ENCODE measurements at places on chromosomes 2 and 18. TPM values are rescaled to one million over a fixed set of nuclear protein-coding genes. Genes with fewer than 3 reads are reported as not detected.

ACMSD gene
- 36.4 TPM for polyA plus RNA-seq

SULT1C4 gene
- 58.4 TPM for polyA plus RNA-seq

- no peak for DNase-seq
Observed at GRCh38 chr2:171804456-171804855, 89.6 kb downstream of the SLC25A12 start.

GRCh38 chr2:12884713-12885282 lies 168.1 kb downstream of the TRIB2 start:
- no peak for DNase-seq

DNA sequence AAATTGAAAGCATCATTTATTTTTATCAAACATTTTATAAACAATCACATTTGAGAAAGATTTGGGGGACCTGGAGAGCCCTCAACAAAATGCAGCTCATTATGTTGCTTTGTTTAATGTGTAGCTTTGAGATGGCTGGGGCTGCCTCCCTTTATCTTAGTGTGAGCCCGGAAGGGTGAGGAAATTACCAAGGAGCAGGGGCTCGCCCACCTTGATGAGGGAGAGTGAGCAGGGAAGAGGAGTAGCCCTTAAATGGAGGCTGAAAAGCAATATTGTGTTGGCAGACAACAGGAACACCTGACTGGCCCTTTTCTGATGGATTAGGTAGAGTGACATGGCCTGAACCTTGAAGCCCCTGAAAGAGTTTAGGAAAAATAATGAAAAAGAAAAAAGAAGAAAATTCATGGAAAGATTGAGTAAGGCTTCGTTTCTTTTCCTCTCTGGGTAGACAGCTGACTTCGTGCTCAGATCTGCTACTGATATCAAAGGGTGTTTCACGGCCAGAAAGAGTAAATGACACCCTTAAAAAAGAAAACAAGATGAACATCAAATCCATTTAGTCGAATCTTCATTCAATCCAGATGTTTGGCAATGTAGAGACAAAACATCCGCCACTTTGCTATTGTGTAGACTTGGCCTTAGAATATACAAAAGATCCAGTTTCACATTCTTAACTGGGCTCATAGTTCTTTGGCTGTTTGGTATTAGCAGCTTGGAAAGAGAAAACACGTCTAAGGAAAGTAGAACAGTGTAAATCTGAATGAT lies 206.5 kb upstream of the TCF4 start:
- no peak for DNase-seq

CNTNAP5 gene
- not detected for polyA plus RNA-seq

DNA sequence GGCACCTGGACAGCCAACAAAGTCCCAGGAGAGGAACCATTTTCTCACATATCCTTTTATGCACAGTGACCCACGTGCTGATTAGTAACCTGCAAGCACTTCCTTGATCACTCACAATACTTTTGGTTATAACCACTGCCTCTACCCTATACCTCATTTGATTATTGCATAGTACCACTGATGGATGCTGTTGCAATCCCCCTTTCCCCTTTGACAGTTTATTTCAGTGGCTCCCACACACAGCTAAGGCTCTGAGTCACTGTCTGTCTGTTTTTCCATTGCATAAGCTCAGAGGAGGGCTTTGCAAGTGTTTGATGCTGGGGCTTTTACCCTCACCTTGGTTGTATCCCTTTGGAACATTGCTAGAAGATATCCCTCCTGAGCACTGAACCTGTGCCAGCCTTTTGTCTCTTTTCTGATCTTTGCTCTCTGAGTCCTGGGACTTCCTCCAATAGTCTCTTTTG lies 101.7 kb upstream of the RBBP8 start:
- no peak for DNase-seq

SLC11A1 gene
- polyA plus RNA-seq = 0.95 TPM

TNFAIP6 gene
- 1.1 TPM for polyA plus RNA-seq

DNA sequence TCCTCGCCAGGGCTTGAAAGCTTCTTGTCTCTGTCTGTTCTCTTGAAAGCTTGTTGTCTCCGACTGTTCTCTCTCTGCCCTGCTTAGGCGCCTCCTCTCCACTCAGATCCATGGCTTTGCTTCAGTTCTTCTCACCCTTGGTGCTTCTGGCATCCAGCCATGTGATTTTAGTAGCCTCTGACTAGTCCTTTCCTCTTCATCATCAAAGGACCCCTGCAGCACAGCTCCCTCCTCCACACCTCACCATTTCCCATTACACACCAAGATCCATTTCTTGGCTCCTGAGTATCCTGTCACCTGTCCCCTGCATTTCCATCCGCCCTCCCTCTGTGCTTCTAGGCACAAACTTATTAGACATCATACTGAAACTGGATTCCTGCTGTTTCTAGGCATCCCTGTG lies 59.4 kb downstream of the ZNF236 start:
- no peak for DNase-seq

TUBB8B gene
- 1.4 TPM for polyA plus RNA-seq

- peak; percentile 69 for DNase-seq
Observed at GRCh38 chr2:237662671-237663093, 35.3 kb downstream of the LRRFIP1 start.

- no peak for DNase-seq
Observed at GRCh38 chr2:108189316-108189715, 50.5 kb upstream of the SULT1C3 start.

DNA sequence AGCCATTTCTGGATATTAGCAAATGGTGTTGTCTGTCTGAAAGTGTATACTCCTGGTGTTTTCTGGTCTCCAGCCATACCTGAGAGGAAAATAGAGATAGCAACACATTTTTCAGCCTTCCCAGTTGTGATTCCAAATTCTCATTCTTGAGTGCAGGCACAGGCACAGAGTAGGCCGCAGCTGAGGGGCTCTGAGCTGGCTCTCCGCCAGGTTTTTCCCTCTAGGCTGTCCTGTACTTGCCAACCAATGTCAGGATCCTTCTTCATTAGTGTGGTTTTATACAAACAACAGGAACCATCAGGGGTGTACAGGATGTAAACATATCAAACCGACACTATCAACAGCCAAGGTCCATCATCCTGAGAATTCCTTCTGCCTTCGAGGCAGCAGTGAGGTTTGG lies 1733.6 kb upstream of the CELF4 start:
- no peak for DNase-seq

GRCh38 chr2:120520929-120521912 lies 175.3 kb downstream of the INHBB start:
- DNase-seq = no peak

- DNase-seq = no peak
Observed at GRCh38 chr2:130389783-130390182, 33.9 kb downstream of the PTPN18 start.

GRCh38 chr2:237873421-237873831 lies 14.0 kb downstream of the RAMP1 start:
- DNase-seq = no peak

GALNT1 gene
- 69.0 TPM for polyA plus RNA-seq

DNA sequence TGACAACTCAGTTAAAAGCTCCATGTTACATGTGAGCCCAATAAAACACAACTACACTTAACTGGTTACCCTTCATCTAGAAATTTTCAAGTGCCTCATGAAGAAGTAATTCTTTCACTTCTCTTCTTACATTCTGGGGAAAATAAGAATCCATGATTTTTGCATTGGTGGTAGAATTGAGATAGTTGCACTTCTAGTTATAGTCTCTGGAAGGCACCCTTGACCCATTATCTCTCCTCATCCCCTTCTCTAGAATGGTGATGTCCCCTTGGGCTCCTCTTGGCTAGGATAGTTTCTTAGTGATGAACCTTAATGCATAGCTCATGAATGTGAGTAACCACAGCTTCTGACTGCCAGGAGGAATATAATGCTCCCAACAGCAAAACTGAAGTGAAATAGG lies 3.6 kb downstream of the LGALSL start:
- DNase-seq = no peak

DNA sequence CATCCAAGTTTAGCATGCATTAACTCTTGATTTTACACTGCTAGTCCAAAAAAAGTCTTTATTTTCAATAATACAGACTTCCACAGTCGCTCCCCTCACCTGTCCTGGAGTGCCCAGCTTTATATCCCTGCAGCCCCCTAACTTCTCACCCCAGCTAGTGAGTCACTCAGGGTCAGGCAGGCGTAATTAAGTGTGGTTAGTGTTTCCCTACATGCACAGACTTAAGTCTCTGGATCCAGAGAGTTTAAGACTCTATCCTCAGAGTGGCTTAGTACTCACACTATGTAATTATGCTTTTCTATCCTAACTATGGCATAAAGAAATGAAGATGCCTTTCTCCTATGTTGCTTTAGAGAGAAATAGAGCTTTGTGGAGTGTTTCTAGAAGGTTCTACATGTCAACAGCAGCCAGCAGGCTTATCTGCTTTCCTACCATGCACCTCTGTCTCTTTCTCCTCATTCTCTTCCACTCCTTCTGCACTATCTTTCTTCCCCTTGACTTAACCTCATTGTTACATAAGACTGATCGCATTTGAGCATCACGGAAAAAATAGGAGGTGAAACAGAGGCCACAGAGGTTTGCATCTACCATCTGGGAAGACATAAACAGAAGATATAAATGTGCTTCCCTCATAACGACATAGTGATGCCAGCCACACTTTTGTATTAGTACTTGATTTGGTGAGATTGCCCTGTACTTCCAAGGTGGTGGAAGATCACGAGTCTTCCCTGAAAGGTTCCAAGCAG lies 34.4 kb upstream of the PMAIP1 start:
- DNase-seq = no peak

DNA sequence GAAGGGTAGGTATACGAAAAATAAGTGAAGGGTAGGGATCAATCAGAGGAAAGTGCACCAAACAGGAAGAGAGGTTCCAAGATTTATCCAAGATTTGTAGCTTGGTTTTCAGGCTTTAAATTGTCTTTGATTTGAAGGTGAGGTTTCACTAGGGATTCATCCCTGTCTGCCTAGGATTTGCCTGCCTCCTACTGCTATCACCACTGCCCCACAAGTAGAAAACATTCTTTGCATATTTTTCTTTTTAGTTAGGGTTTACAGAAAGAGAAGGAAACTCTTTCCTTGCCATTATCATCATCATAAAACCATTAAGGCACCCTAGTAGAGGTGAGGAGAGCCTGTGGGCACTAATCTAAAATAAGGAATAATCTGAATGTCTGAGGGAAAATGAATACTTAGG lies 45.8 kb upstream of the TANC1 start:
- DNase-seq = no peak

DNA sequence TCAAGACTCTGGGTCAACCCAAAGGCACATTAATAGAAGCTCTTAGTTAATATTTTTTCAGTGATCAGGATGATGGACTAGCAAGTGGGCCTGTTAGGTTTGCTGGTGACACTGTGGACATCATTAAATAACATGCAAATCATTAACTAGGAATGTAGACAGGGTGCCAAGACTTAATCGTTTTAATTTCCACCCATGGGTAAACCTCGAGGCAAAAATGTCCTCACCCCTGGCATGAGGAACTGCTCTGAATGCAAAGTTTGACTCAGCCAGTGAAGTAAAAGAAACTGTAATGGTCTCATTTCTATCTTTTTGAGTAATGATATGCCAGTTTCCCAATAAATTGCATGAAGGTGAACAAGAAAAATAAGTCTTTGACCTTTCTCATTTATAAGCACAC lies 152.6 kb upstream of the MEX3C start:
- DNase-seq = no peak

GRCh38 chr2:165471349-165471950 lies 2.0 kb downstream of the CSRNP3 start:
- DNase-seq = no peak

KLHL30 gene
- 0.46 TPM for polyA plus RNA-seq

DNA sequence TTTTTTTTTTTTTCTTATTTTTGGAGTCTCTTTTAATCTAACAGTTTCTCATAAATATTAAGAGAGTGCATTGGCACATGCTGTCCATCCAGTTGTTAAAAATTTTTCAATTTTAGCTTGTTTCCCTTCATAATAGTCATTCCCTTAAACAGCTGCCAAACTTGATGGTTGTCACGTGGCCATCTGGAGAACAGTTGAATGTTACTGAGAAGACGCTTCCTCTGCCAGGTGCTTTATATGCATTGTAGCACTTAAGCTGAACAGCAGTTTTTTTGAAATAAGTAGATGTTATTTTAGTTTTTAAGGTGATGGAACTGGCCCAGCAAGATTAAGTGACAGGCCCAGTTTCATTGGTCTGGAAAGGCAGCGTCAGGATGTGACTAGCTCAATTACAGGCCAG lies 3.3 kb downstream of the SMARCAL1 start:
- no peak for DNase-seq

DNA sequence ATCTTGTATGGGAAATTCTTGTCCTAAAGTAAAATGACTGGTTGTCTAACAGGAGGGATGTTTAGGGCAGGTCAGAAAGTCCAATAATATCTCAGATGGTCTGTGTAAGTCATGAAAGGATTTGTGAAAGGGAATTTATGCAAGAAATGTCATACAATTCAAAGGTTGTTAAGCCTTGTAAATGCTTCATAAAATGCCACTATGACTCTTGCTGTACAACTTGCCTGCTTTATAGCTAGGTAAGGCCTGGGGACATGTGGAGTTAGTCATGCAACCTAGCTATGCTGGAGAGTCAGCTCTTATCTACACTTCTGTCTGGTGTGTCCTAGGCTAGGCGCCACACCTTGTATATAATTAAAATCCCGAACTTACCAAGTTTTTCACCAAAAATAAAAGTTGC lies 36.9 kb upstream of the VWA3B start:
- no peak for DNase-seq

GRCh38 chr2:118016911-118017310 lies 3.0 kb upstream of the CCDC93 start:
- no peak for DNase-seq

DNA sequence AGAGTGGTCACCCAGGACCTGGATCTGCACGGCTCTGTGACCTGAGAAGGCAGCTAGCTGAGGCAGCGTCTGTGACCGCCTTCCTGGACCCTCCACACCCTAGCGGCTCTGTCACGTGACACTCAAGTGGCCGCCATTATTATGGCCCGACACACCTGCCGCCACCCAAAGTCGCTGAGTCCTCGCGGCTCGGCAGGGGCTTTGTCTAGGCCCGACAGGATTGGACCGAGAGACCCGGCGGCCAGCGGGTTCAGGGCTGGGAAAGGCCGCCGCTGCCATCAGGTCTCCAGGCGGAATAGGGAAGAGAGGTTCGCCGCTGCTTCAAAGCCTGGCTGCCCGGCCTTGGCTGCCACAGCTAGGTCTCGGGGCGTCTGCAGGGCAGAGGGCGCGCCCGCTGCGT lies 1162.5 kb upstream of the LRRTM1 start:
- no peak for DNase-seq

- no peak for DNase-seq
Observed at GRCh38 chr18:51028201-51028805, 1.7 kb upstream of the SMAD4 start.

GRCh38 chr2:158580760-158581159 lies 124.0 kb downstream of the PKP4 start:
- DNase-seq = peak; percentile 9

DNER gene
- polyA plus RNA-seq = 68.4 TPM

Data from left renal cortex interstitium (tissue), 4 donors.